ENCODE measurements at places on chromosomes 7 and 10.

- DNase-seq = no peak
These were observed 758.3 kb upstream of the COBL start for GRCh38 chr7:52074912-52075311.

- DNase-seq = no peak
These were observed 263.0 kb downstream of the PHF14 start for GRCh38 chr7:11236680-11237079.

DNA sequence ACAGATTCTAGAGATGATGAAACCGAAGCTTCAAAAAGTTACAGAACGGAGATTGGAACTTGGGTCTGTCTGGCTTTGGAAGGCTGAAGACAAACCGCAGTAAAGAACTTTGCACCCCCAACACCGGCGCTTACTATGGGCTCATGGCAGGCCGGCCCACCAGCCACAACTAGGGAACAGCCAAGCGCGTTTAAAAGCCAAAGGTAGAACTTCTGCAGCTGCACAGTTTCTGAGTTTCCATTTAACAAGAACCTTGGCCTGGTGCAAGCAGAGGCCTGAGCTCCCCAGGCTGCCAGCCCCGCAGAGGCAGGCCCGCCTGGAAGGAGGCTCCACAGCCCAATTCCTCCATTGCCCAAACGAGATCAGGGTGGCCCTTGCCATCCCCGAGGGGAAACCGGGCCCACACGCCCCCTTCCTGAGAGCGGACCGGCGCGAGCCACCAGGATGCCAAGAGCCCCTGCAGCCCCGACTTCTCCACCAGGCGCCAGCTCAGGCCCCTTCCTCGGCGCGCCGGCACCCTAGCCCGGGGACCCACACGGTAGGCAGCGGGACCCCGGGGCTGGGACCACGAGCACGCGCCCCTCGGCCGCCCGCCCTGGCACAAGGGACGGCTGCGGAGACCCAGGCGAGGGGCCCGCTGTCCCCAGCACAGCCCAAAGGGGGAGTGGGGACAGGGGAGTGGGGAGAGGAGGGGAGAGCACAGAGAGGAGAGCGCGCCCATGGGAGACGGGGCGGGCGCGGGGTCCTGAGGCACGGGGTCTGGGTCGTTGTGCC, 566 bp downstream of the MAD1L1 start:
- no peak for DNase-seq

- DNase-seq = no peak
These were observed 38.9 kb upstream of the IL6 start for GRCh38 chr7:22688084-22688483.

DNA sequence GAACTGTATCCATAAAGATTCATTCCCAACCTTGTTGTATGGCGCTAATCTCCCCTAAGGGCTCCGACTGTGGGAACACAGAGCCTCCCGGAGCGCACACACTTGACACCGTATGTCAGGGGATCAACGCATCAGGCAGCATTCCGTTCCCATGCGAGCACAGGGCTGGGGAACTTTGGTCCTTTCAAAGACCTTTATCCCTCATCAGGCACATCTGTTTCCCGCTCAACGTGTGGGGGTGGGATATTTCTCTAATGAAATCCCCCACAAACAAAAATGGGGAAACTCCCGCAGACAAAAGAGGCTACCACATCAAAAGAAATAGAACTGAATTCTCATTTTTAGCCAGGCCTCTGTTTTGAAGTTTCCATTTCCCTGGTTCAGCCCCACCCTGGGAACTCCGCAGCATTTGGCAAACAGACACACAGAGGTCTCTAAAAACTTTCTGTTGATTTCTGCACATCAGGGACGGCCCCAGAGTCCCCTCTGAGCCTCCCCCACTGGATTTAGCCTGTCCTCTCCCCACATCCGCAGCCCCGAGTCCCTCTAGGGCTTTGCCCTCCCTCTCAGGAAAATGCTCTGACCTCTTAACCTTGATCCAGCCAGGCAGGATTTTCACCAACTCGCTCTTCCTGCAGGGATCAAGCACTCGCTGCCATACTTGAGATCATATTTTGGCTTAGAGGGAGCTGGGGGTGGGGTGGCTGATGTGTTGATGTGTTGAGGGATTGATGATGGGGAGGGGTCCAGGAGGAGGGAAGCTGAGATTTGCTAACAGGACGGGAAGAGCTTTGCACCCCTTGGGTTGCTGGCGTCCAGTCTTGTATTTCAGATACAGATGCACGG, 6.6 kb downstream of the CPA5 start:
- DNase-seq = no peak

DNA sequence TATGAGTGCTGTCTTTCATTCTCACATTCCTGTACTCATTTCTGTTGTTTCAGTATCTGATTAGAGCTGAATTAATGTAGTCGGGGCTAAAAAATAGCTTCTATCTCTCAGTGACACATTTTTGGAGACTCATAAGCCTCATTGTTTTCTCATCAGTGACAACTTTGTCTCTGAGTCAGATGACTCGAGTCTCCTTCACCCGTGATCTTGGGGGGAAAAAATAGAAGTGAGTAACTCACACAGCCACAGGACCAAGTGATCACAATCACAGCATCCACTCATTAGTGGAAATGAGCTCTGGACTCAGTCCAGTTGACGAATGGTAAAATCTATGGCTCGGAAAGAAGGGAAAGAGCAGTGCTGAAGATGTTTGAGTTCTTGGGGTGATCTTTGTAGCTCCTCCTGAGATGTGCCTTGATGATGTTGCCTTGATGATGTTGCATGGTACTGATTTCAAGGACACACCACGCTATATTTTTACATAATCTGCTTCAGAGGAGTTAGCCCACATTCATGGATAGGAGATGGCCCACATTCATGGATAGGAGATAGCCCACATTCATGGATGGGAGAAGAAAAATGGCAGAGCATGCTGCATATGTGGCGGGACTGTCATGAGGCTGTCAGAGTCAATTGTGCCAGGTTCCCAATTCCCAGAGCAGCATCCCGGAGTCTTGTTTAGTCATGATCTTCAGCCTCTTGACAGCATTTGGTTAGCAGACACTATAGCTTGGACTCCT, 214.7 kb downstream of the CELF2 start:
- no peak for DNase-seq

- no peak for DNase-seq
These were observed 208.7 kb downstream of the MAD1L1 start for GRCh38 chr7:2023877-2024566.

DNA sequence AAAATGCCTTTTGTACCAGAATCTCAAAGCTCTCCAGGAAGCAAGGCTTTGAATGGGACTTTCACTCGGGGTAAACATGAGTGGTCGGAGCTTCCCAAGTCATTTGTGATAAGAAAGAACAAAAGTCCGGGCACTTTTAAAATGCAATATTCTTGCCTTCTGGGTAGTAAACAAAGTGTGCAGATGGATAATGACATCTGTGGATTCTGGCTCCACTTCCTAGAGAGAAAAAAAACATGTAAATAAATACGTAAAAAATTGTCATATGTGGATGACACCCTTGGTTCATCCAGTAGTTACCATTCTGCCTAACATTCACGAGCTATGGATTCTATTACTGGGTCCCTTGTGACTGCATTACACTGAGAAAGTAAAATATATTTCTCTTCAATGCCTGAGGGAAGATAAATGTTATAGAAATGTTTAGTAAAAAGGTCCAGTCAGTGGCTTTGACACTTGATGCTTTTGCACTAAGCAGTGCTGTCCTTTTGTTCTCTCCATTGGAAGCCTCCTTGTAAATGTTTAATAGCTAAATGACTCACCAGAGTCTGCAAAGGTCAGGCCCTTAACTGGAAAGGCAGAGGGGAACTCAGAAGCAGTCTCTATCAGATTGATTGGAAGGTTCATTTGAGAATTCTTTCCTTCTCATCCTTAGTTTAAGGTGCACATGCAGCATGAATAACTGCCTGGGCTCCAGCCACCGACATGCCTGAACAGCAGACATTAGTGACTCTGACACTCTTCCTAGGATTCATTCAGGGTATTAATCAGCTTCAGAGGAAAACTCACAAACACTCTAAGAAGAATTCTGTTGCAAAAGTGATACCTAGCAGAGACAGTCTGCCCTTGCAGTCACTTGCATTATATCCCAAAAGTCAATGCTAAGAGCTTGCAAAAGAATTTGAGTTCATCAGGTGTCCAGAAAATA, 11.7 kb upstream of the EDRF1 start:
- DNase-seq = no peak

GRCh38 chr10:105834261-105835059, 1193.4 kb downstream of the SORCS3 start:
- no peak for DNase-seq

DNA sequence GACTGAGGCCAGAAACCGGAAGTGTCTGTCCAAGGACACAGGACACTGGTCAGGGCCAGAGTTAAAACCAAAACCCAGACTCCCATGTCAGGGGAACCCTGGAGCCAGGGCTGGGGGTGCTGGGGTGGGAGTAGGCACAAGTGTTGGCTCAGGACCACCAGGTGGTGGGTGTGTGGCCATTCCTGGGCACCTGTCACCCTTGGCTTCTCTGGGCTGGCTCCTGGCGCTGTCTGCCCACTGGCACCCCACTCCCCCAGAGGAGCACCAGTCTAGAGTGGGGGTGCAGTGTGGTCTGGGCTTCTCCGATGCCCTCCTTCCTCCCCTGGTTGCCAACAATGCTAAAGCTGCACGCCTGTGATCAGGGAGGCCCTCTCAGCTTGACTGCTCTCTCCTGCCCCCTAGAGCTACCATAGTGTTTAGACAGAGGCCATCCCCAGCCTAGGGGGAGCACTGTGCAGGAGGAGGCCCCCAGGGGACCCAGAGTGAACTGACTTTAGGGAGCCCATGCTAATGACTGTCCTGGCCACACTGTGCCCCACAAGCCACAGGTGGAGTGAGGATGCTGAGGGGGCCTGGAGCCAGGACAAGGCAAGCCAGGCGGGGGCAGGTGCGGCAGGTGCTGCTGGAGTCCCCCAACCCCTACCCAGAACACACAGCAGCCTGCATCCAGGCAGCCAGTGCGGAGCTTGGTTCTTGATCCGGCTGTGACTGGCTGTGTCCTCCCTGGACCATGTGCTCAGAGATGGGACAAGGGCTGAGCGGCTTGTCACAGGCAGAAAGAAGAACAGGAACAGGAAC, 11.0 kb downstream of the RASGEF1A start:
- no peak for DNase-seq

DNA sequence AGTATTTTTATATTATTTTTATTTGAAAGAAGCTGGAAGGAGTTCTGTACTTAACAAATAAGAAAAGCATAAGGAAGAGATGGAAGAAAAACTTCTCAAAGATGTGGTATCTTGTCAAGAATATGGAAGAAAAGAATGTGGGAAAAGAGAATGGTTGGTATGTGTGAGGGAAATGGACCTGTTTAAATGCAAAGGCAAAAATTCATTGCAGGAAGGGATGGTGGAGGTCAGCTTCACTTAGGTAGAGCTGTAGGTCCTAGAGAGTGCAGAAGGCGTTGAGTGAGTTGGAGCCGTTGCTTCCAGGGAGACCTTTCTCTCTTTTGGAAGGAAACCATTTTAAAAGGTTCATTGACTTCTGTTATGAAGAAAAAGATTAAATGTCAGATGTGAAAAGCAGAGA, 107.3 kb downstream of the EXOC4 start:
- no peak for DNase-seq

- DNase-seq = no peak
These were observed 147.7 kb downstream of the SND1 start for GRCh38 chr7:127799535-127800305.

GRCh38 chr10:71075086-71075758, 137.1 kb upstream of the UNC5B start:
- no peak for DNase-seq

GRCh38 chr10:31129271-31129670, 97.6 kb upstream of the ZNF438 start:
- no peak for DNase-seq

- DNase-seq = no peak
These were observed 319.8 kb upstream of the PHYHIPL start for GRCh38 chr10:58856508-58857240.

- DNase-seq = no peak
These were observed 135.3 kb upstream of the CCDC6 start for GRCh38 chr10:60041489-60042133.

- no peak for DNase-seq
These were observed 124.4 kb downstream of the AMPH start for GRCh38 chr7:38506756-38507155.

DNA sequence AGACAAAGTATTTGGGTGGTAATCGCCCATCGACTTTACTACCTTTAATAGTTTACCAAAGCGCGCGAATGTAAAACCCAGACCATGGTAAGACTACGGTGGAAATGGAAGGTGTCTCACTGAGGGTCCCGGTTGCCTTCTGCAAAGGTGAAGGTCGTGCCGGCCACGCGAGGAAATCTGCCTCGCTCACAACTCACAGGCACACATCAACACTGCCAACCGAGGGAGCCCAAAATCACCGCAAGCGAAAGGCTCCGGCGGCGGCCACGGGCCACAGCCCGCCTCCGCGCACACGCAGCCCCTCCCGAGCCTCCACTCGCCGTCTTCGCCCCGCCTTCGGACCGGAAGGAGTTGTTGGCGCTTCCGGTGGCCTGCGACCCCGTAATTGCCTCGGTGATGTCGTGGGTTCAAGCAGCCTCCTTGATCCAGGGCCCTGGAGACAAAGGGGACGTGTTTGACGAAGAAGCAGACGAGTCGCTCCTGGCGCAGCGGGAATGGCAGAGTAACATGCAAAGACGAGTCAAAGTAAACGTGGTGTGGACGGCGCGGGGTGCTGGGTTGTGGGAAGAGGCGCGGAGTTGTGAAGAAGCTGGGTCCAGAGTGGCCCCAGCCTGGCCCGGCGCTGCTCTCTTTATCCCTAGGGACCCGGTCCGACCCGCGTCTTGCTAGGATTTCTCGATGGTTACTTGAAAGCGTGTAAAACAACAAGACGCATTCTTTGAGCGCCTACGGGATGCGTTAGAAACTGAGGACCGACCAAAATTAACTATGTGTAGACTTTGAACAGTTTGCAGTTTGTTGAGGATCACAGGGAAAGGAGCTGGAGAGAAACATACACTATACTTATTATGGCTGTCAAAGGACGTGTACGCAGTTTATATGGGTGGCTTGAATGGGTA, at the start of gene YAE1:
TSS of gene YAE1 (plus strand) at position 382 of the 899 bp plus-strand sequence. CDS start at position 397, 15 bp downstream.
- peak; percentile 76 for DNase-seq

DNA sequence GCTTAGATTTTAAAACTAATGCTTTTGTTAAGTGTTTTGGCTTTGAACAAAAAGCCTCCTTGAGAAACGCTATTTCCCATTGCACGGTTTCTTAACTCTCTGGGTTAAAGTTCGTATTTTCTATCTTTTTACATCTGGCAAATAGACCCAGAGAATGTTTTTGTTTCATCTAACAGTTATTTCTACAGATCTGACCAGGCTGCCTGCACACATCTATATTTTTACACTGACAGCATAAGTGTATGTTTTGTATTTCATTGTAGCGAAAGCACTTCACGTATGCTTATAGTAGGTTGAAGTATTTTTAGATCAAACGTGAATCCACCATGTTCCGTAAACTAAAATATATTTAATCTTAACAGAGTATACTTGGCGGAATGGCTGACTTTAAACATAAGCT, 477.3 kb downstream of the SDK1 start:
- DNase-seq = no peak

All from stimulated activated CD4-positive, alpha-beta T cell treated with anti-CD3 and anti-CD28 coated beads, Interleukin-15, amount 100 ng/mL, for 1 hour (primary cell).